Bronchus fibroblast of lung (primary cell): ENCODE measurements at places on chromosomes 13 and 19. TPM values are rescaled to one million over a fixed set of nuclear protein-coding genes. Genes with fewer than 3 reads are reported as not detected.

Gene FSD1
- 24.4 and 28.6 TPM in 2 replicates for total RNA-seq

Gene CYP2B6
- total RNA-seq: not detected in 2 replicates

Gene CEACAM3
- total RNA-seq: not detected in 2 replicates

Gene CGB8
- total RNA-seq: not detected in 2 replicates

Gene MBD3L2
- total RNA-seq: not detected in 2 replicates
